Hematopoietic multipotent progenitor cell (in vitro differentiated cells): ENCODE measurements at places on chromosomes 16 and 17.

DNA sequence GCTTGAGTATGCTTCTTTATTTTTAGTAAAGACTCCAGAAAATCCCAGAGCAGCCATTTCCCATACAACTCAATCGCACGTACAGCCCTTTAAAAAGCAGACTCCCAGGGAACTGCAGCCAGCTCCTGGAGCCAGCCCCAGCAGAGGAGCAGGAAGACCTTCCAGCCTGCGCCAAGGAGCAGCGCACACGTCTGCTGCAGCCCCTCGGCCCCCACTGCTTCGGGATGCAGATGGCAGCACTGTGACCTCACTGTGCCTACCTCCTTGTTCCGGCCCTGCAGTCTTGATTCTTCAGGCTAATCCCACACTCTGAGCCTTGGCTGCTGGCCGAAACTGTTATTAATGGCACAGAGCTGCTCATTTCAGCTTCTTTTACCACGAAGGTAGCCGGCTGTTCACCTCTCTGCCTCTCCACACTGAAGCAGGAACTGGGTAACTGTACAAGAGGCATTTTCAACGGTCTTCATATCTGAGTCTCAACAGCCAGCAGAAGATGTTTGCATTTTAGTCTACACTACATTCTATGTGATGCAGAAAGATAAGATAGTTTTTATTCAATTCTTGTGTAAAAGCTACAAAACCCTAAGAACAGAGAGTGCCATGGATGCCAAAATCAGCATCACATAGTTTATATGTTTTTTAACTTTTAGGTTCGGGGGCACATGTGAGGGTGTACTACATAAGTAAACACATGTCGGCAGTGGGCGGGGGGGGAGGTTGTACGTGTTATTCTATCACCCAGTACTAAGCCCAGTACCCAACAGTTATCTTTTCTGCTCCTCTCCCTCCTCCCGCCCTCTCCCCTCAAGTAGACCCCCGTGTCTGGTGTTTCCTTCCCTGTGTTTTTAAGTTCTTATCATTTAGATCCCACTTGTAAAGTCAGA is 130.9 kb downstream of the ANKRD11 start:
- DNase-seq, result no peak

GRCh38 chr17:62818526-62818925 is 10.4 kb upstream of the MARCHF10 start:
- no peak for DNase-seq

- no peak for DNase-seq
These were observed 25.3 kb upstream of the WIPI1 start for GRCh38 chr17:68482576-68483041.

DNA sequence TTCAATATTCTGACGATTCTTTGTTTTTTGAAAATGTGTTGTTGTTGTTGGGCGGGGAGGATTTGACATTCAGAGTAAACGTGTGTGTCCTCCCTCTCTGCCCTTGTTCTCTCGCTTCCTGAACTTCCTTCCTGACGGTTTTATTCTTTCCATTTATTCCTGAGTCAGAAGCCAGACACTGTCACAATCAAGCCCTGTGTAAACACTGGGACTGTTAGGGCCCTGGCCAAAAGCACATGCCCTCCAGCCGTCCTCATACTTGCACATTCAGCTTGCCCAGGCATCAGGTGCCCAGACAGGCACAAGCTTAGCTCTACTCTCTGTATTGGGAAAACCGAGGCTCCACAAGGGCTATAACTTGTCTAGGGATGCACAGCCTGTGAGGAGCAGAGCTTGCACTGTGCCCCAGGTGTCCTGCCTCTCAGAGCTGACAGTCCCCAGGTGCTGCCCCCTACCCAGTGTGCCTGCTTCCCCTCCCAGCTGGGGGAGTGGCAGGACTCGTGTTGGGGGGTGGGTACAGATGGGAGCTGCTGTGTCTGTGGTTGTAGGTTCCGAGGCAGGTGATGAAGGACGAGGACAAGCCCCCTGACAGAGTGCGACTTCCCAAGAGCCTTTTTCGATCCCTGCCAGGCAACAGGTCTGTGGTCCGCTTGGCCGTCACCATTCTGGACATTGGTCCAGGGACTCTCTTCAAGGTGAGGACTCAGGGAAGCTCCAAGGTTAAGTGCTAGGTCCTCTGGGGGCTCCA is 9.7 kb downstream of the ADGRG3 start:
- no peak for DNase-seq

- DNase-seq, result no peak
These were observed 355.6 kb downstream of the SEC14L1 start for GRCh38 chr17:77496401-77496801.

GRCh38 chr17:82388922-82389283 is 17.3 kb downstream of the UTS2R start:
- DNase-seq, result no peak

DNA sequence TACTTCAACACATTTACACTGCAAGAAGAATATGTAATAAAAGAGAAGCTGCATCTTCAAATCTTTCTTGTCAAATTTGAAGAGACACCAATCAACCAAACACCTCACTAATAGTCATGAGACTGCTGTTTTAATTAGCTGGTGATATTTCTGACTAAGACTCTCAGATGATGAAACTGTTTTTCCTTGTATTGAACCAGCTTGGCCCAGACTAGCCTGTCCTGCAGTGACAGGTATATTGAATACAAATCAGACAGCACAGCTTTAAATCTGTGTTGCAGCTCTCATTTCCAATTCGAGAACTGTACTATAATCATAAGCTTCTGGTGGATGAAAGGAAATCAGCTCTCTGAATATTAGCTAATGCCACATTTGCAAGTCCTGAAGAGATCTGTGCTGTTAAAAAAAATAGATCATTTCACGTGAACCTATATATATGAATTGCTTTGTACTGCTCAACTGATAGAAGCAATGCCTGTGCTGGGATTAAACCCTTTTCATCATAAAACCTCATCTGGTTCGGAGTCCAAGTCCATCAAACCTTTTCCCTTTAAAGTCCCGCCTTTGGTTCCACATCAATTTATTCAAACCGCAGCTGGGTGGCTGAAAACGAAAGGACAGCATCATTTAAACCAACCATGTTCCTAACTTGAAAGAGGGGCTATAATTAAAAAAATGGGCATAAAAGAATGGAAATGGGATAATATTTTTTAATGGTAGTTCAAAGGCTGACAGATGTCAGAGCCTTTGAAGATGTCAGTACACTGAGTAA is 306.2 kb downstream of the CEP112 start:
- no peak for DNase-seq

- no peak for DNase-seq
These were observed 16.7 kb downstream of the WDR45B start for GRCh38 chr17:82631544-82631943.

DNA sequence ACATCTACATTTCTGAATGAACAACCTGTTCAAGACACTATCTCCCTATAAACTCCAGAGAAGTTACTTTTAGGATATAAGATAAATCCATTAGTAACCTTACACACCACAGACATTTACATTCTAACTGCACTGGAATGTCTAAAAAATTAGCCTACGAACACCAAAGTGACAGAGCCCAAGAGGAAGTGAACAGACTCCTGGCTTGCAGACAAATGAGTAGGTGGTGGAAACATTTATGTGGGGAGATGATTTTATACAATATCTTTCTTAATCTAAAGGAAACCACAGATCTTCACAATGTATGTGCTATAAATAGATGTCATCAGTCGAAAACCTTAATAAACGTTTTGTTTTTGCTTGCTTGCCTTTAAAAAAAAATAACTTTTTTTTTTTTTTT is 18.8 kb downstream of the ZNF652 start:
- no peak for DNase-seq

DNA sequence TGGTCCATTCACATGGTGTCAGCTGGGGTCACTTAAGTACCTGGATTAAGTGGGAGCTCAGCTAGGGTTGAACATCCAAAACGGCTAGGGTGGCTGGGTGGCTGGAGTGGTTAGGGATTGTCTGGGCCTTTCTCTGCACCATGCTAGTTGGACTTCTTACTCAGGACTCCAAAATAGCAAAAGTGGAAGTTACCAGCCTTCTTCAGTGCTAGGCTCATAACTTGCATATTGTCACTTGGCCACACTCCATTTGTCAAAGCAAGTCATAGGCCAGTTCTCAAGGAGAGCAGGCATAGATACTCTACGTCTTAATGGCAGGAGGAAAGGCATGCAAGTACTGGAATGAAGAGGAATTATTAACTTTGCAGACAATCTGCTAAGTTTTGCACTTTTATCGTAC is 69.7 kb downstream of the ESRP2 start:
- DNase-seq, result no peak

GRCh38 chr17:68020409-68020756 is 15.2 kb upstream of the KPNA2 start:
- no peak for DNase-seq

DNA sequence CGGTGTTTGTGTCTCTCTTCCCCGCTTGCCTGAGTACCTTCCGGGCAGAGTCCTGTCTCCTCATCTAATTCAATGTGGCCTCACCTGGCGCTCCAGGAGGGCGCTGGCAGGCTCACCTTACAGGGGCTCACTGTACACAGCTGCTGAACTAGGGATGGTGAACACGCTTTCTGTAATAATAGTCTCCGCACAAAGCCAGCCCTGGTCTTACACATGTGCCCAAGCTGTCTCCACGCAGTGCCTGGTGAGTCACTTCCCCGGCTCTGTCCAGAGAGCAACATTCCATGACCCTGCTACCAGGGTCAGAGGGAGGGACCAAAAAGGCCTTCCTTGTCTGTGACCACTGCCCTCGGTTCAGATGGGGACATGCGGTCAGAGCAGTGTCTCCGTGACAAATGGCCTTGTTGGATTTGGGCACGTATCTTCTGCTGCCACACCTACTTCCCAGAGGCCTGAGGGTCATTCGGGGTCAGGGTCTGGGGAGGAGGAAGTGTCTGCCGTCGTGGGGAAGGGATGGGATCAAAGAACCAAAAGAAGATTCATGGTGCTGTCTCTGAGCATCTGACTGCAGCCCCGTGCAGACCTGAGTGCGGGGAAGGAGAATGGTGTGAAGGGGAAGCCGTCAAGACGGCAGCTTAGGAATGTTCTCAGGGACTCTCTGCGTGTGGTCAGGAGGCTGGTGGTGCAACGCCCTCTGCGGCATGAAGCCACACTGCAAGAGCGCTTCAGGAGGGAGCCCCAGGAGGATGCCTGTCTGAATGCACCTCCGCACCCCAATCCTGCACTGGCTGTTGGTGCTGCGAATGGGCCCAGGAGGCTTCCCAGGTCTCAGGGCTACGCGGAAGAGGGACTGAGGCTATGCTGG is 68.8 kb downstream of the IL21R start:
- DNase-seq, result no peak

GRCh38 chr17:75485688-75486087 is 29.3 kb downstream of the TMEM94 start:
- no peak for DNase-seq

GRCh38 chr17:43891851-43892646 is 15.3 kb downstream of the MPP2 start:
- no peak for DNase-seq
